MCF 10A (cell line): ENCODE measurements at places on chromosomes 11 and 22.
A peak's percentile ranks its signal among the peaks of the same experiment; 100 is the strongest.

DNA sequence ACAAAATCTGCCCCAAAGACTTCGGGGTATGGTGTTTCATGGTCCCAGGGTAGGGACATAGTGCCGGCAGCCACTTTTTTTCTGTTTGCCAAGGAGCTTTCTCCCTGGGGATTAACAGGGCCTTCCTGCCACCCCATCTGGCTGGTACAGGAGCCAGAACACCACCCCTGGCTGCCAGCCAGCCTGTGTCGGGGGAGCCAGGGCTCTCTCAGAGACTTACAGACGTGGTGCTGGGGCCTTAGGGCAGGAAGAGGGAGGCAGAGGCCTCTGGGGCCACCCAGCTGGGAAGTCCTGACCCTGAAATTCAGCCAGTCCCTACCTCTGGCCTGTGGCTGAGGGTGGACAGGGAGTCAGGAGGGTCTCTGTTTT lies 52.4 kb upstream of the CDON start:
- DNase-seq: peak; percentile 64

DNA sequence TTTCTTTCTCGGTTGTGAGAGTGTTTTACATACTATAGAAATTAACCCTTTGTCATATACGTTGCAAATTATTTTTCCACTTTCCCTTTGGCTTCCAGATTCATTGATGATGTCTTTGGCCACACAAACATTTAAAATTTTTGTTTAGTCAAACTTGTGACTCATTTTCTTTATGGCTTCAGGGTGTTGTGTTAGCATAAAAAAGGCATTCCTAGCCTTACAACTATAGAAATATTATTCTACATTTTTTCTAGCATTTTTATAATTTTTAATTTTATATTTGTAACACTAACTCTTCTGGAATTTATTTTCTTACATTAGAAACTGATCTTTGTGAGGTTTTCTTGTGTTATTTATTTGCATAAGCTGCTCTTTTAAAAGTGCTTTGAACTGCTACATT lies 12.1 kb downstream of the GRIA4 start:
- peak; percentile 28 for DNase-seq

- DNase-seq: peak; percentile 61
Measured at GRCh38 chr11:37504921-37505320, 906.9 kb upstream of the RAG2 start.

DNA sequence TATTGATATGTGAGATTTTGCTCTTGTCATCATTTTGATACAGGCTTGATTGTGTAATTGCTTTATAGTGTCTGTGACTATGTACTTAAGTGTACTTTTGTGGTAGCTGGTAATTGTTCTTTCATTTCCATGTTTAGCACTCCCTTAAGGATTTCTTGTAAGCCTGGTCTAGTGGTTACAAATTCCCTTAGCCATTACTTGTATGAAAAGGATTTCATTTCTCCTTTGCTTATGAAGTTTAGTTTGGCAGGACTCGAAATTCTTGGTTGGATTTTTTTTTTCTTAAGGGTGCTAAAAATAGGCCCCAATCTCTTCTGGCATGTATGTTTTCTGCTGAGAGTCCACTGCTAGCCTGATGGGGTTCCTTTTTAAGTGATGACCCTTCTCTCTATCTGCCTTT lies 346.8 kb downstream of the JRKL start:
- DNase-seq: no peak

DNA sequence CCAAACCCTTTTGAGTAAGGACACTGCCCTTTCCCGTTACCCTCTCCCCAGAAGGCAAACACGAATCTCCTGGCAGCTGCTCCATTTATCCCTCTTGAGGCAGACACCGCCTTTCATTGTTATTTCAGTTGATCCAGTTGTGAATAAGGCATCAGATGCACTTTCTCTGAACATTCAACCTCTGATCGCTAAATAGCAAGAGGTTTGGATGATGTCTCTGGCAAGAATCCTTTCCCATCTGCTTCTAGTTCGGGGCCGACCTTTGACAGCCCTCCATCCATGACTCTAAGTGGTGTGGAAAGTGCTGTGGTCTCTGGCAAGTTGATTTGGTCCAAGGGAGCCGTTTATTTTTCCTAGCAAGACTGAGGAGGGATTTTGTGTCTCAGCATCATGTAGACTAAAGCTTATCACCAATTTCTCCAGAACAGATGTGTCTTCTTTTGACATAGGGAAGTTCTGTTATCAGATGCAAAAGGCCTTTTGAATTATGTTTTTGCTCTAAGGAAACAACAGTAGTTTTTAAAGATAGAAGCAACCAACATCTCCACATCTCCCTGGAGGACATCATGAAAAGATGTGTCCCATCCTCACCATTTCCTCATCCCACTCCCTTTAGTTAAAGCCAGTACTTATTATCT lies 123.6 kb downstream of the CCDC34 start:
- DNase-seq: no peak

GRCh38 chr11:59660621-59661020 lies 8.2 kb downstream of the PATL1 start:
- DNase-seq: no peak

GRCh38 chr22:20550057-20550817 lies 42.8 kb downstream of the MED15 start:
- no peak for DNase-seq

GRCh38 chr22:35335468-35335867 lies 35.8 kb downstream of the TOM1 start:
- DNase-seq: no peak

GRCh38 chr11:70301721-70302418 lies 31.4 kb downstream of the PPFIA1 start:
- DNase-seq: no peak

- DNase-seq: no peak
Measured at GRCh38 chr11:79122759-79123158, 318.1 kb downstream of the TENM4 start.

DNA sequence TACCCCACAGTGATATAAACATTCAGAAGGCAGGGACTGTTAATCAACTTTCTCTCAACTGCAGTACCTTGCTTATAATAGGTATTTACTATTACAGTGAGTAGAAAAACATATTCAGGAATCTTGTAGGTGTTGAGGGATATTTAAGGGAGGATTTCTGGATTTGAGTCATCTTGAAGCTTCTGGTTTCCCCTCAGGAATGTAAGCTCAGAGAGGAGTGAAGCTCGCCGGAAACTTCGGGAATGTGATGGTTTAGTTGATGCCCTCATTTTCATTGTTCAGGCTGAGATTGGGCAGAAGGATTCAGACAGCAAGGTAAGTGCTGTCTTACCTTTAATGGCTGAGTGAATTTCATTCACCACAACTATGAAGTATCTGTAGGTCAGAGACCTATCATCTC lies 42.9 kb downstream of the CTNND1 start:
- DNase-seq: no peak

GRCh38 chr22:46233231-46233630 lies 16.9 kb downstream of the CDPF1 start:
- peak; percentile 59 for DNase-seq

DNA sequence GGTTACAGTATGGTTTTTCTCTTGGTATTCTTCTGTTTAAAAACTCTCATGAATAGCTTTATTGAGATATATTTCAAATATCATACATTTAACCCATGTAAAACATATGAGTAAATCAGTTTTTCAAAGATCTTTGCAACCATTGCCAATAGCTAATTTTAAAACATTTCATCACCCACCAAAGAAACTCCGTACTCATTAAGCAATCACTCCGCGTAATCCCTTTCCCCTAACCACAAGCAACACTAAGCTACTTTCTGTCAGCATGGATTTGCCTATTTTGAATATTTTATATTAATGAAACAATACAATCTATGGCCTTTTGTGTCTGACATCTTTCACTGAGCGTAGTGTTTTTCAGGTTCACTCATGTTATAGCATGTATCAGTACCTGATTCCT lies 697.9 kb upstream of the ANO5 start:
- no peak for DNase-seq

DNA sequence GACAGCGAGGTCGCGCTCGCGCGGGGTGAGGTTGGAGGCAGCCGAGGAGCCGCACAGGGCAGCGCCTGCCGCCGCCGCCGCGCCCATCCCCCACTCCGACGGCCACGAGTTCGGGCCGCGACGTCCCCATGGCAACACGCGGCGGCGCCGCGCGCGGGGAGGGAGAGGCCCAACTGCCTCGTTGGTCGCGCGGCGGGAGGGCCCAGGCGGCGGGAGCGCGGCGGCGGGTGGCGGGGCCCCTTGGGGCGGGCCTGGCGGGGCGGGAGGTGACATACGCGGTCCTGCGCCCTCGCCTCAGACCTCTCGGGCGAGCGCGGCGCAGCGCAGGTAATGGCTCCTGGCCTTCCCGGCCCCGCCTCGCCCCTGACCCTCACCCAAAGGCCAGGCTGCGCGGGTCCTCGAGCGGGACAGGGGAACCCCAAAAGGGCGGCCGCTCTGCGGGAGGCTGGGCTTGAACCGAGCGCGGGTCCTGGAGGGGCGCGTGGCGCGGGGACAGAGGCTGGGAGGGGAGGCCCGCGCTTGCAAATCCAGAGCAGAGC lies at the start of gene DEUP1:
Gene DEUP1, plus strand, starts transcription at position 297 of the 539 bp plus-strand sequence. CDS start 1,518 bp downstream, outside the sequence.
- DNase-seq: no peak

- DNase-seq: no peak
Measured at GRCh38 chr11:87398931-87399330, 361.2 kb downstream of the TMEM135 start.

GRCh38 chr11:62069986-62070919 lies 53.6 kb upstream of the INCENP start:
- DNase-seq: no peak

GRCh38 chr11:104320097-104320496 lies 156.2 kb upstream of the PDGFD start:
- DNase-seq: no peak

DNA sequence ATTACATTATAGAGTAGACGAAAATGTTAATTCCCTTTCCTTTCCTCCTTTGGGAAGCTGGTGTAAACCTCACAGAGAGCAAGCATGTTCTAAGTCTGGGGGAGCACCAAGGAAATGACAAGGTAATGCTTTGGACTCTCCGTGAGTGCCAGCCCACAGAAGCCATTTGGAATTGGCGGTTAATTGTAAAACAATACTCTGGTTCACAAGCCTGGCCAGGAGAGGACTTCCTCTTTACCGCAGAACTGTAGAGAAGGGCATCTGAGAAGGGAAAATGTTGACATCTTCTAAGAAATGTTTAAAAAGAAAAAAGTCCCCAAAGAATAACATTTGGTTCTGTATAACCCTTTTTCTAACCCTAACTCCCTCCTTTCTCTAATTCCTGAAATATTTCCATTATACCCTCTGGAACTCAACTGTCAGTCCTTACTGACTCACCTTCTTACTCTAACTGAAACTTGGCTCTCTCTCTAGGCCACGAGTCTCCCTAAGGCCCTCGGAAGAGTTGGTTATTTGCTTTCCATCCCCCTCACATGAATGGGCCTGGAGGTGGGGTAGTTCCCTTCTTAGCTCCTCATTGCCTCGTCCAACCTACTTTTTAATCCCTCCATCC lies 379.8 kb downstream of the SOX6 start:
- DNase-seq: peak; percentile 43

DNA sequence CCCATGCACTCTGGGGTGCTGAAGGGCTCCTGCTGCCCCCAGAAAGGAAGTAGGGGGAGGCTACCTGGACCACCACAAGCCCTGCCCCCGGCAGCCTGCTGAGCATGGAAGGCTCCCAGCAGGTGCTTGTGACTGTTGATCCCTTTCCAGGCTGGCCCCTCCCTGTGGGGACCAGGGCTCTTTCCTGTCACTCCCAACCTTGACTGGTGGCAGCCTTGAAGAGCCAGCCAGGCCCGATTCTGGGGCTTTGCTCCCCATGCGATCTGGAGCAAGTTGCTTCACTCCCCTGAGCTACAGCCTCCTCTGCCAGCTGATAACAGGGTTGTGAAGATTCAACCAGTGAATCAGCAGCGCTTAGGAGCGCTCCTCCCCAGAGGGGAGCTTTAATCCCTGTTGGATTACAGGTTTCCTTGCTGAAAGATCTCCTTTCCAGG lies 4.6 kb upstream of the CST6 start:
- no peak for DNase-seq

DNA sequence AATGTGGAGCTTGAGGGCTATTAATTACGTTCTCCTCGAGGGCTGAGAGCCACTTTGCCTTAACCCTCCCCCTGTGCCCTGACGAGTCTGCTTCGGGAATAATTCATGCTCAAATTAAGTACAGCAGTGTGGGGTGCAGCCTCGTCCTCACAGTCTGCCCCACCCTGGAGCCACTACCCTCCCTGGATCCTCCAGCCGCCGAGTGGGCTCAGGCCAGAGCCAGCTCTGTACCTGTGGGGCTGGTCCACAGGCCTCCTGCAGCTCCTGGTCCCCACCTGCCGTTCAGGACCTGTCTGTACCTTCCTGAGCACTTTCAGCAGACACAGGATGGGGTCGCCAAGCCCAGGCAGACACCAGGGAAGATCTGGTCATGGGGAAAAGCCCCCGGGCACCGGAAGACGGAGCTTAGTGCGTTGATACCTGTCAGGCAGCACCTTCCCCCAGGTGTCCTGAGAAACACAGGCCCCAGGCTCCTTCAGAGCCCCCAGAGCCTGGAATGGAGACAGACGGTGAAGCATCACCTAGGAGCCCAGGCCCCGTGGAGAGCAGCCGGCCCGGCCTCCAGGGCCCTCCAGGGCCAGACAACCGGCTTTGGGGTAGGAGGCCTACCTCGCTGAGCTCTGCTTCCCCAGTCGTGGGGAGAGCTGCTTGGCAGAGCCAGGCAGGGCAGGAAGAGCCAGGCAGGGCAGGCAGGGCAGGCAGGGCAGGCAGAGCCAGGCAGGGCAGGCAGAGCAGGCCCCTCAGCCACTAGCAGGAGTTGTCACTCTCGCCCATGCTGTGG lies 9.7 kb downstream of the TSPAN32 start:
- DNase-seq: no peak

- no peak for DNase-seq
Measured at GRCh38 chr22:17242641-17243040, 23.4 kb upstream of the ADA2 start.

GRCh38 chr11:32827276-32827675 lies 2.5 kb upstream of the PRRG4 start:
- DNase-seq: no peak

DNA sequence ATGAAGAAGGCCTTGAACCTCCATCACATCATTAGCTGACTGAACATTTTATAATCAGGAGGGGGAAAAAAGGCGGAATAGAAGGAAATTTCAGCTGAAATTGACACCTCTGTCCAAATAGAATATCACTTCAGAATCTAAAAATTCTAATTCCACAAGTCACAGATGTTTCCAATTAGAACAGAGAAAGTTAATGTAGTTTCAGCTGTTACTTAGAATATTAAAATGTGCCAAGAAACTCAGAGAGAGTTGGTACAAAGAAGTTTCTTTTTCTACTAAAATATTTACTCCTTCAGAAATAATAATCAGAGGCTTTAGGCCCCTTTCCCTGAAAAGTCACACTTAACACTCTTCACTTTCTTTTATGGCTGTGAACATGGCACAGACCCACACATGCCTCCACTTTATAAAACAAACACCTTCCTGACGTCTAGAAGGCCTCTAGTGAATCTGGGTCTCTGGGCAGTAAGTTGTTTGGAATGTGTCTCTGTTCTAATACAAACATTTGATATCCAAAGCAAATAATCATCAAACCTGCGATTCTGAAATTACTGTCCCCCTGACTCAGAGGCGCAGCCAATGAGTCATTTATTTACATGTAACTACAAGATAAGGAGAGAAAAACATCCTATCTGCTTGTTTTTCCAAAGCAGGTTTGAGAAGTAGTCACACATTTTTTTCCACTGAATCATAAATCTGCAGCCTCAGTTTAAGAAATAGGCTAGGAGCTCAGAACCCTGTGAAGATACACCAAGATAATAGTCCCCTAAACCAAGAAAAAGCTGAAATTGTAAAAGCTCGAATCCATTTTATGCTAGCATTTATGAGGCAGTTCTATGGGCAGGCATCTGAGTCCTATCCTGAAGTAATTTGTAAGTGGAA lies 148.4 kb downstream of the ME3 start:
- peak; percentile 81 for DNase-seq

GRCh38 chr11:21428796-21429195 lies 759.4 kb downstream of the NELL1 start:
- no peak for DNase-seq
